Upper lobe of right lung (tissue), 1 donor: ENCODE measurements at places on chromosomes 13 and 19.
A peak's percentile ranks its signal among the peaks of the same experiment; 100 is the strongest.

DNA sequence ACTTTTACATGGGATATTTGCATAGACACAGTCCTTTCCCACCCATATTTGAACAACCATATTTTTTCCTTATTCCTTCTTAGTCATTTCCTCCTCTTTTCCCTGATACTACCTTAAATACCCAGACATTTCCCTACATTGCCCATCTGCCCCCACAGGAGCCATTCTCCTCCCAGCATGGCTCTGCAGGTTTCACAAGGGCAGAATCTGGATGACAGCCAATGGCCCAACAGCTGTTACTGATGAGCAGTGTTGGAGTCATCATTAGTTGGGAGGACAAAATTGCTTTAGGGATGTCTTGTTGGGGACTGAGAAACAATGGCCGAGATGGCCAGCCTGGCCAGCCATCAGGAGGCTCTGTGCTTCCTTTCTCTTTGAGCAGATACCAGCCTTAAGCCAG is 209.5 kb downstream of the KLF5 start:
- no peak overlapping the region for H3K4me3 ChIP-seq
- no peaks in the 10 kb centered on the region for H3K36me3 ChIP-seq
- H3K27ac ChIP-seq = no peak overlapping the region
- no peaks in the 10 kb centered on the region for H3K27me3 ChIP-seq

GRCh38 chr13:112434937-112435523 is 58.9 kb downstream of the SPACA7 start:
- no peaks in the 10 kb centered on the region for H3K27me3 ChIP-seq
- DNase-seq = no peak
- no peak overlapping the region for H3K4me3 ChIP-seq
- H3K27ac ChIP-seq = no peak overlapping the region
- no peaks in the 10 kb centered on the region for H3K36me3 ChIP-seq

- H3K4me1 ChIP-seq = no peaks in the 10 kb centered on the region
- no peak for DNase-seq
- no peak overlapping the region for H3K27ac ChIP-seq
- no peaks in the 10 kb centered on the region for H3K27me3 ChIP-seq
Measured at GRCh38 chr19:28680111-28680510, 532.8 kb downstream of the UQCRFS1 start.

GRCh38 chr13:67330149-67330548 is 100.0 kb upstream of the PCDH9 start:
- H3K27ac ChIP-seq = no peak overlapping the region
- no peaks in the 10 kb centered on the region for H3K36me3 ChIP-seq
- no peak for DNase-seq
- no peak overlapping the region for H3K4me3 ChIP-seq
- H3K27me3 ChIP-seq = no peaks in the 10 kb centered on the region

DNA sequence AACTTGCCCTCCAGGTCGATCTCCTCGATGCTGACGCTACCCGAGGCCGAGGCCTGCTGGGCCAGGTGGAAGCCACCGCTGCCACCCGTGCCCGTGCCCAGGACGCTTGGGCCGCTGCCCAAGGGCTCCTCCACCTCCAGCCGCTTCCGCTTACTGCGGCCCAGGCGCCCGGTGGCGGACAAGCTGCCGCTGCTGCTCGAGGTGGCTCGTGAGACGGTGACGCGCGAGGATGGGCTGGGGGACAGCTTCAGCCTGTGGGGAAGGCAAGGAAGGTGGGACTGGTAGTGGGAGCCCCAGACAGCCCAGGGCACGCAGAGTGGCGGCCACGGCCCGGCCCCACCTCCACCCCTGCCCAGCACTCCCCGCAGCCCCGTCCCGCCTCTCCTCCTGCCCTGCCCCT is 6.5 kb upstream of the TIMM13 start:
- no peak for DNase-seq
- no peaks in the 10 kb centered on the region for H3K4me1 ChIP-seq
- no peaks in the 10 kb centered on the region for H3K27me3 ChIP-seq
- H3K36me3 ChIP-seq = peaks cover 25% of the 10 kb centered on the region
- H3K4me3 ChIP-seq = no peak overlapping the region
- H3K27ac ChIP-seq = no peak overlapping the region

- no peak overlapping the region for H3K27ac ChIP-seq
- peaks cover 6% of the 10 kb centered on the region for H3K4me1 ChIP-seq
- no peaks in the 10 kb centered on the region for H3K27me3 ChIP-seq
- no peak overlapping the region for H3K4me3 ChIP-seq
Measured at GRCh38 chr13:95191821-95192563, 109.3 kb downstream of the ABCC4 start.

GRCh38 chr19:51187395-51188226 is 37.3 kb upstream of the CD33 start:
- H3K4me3 ChIP-seq = no peak overlapping the region
- H3K4me1 ChIP-seq = no peaks in the 10 kb centered on the region
- H3K36me3 ChIP-seq = no peaks in the 10 kb centered on the region
- peaks cover 15% of the 10 kb centered on the region for H3K27me3 ChIP-seq

DNA sequence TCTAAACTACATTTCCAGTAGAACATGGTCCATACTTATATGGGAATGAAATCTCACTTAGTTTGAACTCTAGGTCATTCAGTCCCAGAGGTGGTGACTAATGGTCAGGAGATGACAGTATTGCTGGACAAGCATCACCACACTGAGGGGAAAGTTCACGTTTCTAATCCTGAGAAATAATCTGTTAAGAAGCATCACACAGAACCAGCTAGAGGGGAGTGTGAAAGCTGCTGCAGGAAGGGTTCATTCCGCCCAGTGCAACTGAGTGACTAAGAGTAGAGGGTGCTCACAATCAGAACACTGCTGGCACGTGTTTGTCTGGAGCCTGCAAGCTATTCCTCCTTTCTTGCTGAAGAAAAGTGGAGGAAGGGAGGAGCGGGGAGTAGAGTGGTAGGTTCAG is 2.7 kb downstream of the COL4A1 start:
- H3K27me3 ChIP-seq = peaks cover 14% of the 10 kb centered on the region
- peak overlapping the region; percentile 71 for H3K4me3 ChIP-seq
- peaks cover 32% of the 10 kb centered on the region for H3K4me1 ChIP-seq
- DNase-seq = no peak
- no peaks in the 10 kb centered on the region for H3K36me3 ChIP-seq

DNA sequence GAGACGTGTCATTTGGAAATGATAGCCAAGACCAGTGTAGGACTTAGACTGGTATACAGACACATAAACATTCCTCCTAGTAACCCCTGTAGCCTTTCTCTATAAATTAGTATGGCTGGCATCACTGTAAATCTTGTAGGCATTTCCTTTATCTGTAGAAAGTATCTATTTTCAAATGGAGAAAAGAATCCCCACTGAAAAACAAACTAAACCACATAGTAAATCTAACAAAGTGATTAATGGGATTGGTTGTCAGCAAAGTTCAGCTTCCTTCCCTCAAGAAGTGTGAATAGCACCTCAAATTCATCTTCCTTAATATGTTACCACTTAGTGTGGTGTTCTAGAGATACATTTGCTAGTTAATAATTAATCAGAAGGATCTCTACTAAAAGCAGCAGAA is 119.4 kb upstream of the NBEA start:
- H3K27ac ChIP-seq = no peak overlapping the region
- no peaks in the 10 kb centered on the region for H3K27me3 ChIP-seq
- H3K36me3 ChIP-seq = no peaks in the 10 kb centered on the region
- H3K4me3 ChIP-seq = no peak overlapping the region
- no peaks in the 10 kb centered on the region for H3K4me1 ChIP-seq

DNA sequence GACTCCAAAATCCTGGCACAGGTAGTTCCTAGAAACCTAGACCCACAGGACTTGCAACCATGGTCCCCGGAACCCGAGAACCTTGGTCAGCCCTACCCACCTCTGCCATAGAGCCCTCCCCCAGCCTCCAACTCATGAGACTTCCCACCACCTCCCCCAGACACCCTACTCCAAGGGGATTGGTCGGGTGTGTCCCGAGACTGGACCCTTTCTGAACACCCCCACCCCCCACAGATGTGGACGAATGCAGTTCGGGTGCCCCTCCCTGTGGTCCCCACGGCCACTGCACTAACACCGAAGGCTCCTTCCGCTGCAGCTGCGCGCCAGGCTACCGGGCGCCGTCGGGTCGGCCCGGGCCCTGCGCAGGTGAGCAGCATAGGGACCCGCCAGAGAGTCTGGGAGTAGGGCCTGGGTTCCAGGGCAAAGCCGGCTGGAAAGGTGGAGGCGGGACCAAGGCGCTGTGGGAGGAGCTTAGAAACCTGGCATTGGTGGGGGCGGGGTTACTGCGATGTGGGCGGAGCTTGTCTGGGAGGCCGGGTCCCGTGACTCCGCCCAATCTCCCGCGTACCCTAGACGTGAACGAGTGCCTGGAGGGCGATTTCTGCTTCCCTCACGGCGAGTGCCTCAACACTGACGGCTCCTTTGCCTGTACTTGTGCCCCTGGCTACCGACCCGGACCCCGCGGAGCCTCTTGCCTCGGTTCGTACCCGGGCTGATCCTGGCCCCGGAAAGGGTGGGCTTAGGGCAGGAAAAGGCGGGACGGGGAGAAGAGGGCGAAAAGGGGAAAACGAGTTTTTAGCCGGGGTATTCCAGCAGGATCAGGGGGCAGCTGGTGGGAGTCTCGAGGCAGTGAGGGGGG is 11.9 kb downstream of the LTBP4 start:
- peak overlapping the region; percentile 58 for H3K27ac ChIP-seq
- H3K36me3 ChIP-seq = peaks cover 4% of the 10 kb centered on the region
- peak; percentile 88 for DNase-seq
- no peaks in the 10 kb centered on the region for H3K27me3 ChIP-seq
- peaks cover 27% of the 10 kb centered on the region for H3K4me1 ChIP-seq
